ENCODE measurements at places on chromosomes 4 and X.

GRCh38 chrX:154526901-154527675 is 11.1 kb upstream of the FAM3A start:
- peak; percentile 90 for DNase-seq

DNA sequence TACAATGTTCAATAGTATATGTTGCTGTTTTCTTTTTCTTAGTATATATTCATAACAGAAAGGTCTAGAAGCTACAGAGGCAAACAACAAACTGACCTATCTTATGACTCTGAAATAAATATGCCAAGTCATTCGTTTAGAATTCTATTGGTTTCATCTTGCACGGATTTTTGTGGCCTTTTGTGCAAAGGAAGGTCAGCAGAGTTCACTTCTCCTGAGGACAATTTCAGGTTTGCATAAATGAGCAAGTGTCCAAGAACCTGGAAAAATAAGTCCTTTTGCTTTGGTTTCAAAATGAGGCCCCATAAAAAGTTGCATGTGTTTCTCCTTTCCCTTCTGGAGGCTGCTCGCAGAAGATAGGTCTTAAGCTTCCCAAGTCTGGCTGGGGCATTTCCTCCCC is 156.9 kb downstream of the APBB2 start:
- DNase-seq: no peak

GRCh38 chr4:7073526-7074390 is 5.9 kb upstream of the GRPEL1 start:
- peak; percentile 75 for DNase-seq

DNA sequence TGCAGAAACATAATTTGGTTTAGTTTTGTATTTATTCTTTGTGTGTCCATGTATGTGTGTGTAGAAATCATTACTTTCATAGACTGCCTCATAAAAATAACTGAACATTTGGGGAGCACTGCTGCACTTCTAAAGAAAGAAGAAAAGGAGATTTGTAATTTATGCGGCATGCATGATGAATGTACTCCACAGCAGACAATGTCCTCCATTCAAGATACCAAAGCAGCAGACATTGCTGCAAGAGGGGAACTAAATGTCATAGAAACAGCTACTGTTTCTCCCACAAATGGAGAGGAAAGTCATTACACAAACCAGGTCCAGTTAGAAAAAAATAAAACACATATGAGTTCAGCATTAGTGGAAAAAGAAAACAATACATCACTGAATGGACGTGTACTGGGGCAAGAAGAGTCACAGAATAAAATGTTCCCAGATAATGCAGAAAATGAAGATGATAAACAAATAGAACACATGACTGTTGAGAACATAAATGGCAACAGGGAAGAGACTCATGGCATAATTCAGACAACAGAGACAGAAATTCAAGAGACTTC is 2.6 kb downstream of the DTHD1 start:
- DNase-seq: no peak

DNA sequence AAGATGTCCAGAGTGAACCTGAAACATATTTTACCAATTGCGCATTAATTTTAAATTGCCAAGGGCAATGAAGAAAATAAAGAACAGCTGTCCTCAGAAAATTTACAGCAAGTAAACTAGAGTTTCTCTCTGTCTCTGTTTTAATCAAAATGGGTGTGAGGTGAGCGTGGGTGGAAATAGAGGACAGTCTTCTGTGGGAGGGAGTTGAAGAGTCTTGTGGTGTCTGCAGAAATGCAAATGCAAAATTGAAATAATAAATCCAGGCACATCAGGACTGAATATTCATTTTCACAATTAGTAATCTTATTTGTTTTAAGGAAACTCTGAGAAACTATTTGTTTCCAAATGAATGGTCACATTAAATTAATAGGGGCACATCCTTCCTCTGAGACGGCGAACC is 192.0 kb downstream of the ARHGAP10 start:
- no peak for DNase-seq

Measured in hematopoietic multipotent progenitor cell treated with erythropoietin and hydrocortisone succinate and interleukin-3 and kit ligand, for 6 days (in vitro differentiated cells).